ENCODE measurements at places on chromosomes 11 and 22. TPM values are rescaled to one million over a fixed set of nuclear protein-coding genes. Genes with fewer than 3 reads are reported as not detected.

The RASL10A gene
- 3.8 TPM for polyA plus RNA-seq

The FBLN1 gene
- 36.4 TPM for polyA plus RNA-seq

The GRAMD1B gene
- 16.1 TPM for polyA plus RNA-seq

The PPP6R3 gene
- 35.3 TPM for polyA plus RNA-seq

The OSBPL5 gene
- 10.4 TPM for polyA plus RNA-seq

The HEPN1 gene
- polyA plus RNA-seq = not detected

The C22orf42 gene
- not detected for polyA plus RNA-seq

The VSTM5 gene
- polyA plus RNA-seq = not detected

The DNAJB13 gene
- polyA plus RNA-seq = not detected

The ST14 gene
- polyA plus RNA-seq = 1.2 TPM

The FGF19 gene
- not detected for polyA plus RNA-seq

The C11orf86 gene
- polyA plus RNA-seq = not detected

The CDON gene
- polyA plus RNA-seq = 1.4 TPM

The PSMA1 gene
- polyA plus RNA-seq = 131 TPM

The MN1 gene
- 3.4 TPM for polyA plus RNA-seq

The DCHS1 gene
- 6.7 TPM for polyA plus RNA-seq

The FXYD6 gene
- polyA plus RNA-seq = 65.2 TPM

The JAM3 gene
- 12.7 TPM for polyA plus RNA-seq

The TRPM5 gene
- not detected for polyA plus RNA-seq

The OR6T1 gene
- not detected for polyA plus RNA-seq

The RAG2 gene
- polyA plus RNA-seq = not detected

The LIF gene
- polyA plus RNA-seq = 0.51 TPM

The RAB3IL1 gene
- polyA plus RNA-seq = 8.2 TPM

The RPL3 gene
- polyA plus RNA-seq = 1,621 TPM

The NELL1 gene
- not detected for polyA plus RNA-seq

The VWCE gene
- 0.42 TPM for polyA plus RNA-seq

The C11orf21 gene
- 73.4 TPM for polyA plus RNA-seq

The SCARF2 gene
- 2.5 TPM for polyA plus RNA-seq

The A4GALT gene
- polyA plus RNA-seq = 95.0 TPM

The OR8G5 gene
- not detected for polyA plus RNA-seq

The ROBO4 gene
- 39.1 TPM for polyA plus RNA-seq

The LGR4 gene
- 6.0 TPM for polyA plus RNA-seq

The RIC3 gene
- polyA plus RNA-seq = 4.7 TPM

The CRYBA4 gene
- not detected for polyA plus RNA-seq

The F2 gene
- polyA plus RNA-seq = 0.15 TPM

The EIF4ENIF1 gene
- polyA plus RNA-seq = 9.0 TPM

The C11orf65 gene
- 0.16 TPM for polyA plus RNA-seq

The CEP126 gene
- polyA plus RNA-seq = 2.5 TPM

The HBE1 gene
- not detected for polyA plus RNA-seq

The CCDC87 gene
- polyA plus RNA-seq = 0.22 TPM

The PRG3 gene
- polyA plus RNA-seq = not detected

The HBG2 gene
- 0.12 TPM for polyA plus RNA-seq

The OR2AG1 gene
- polyA plus RNA-seq = not detected

The UPK3A gene
- polyA plus RNA-seq = 0.48 TPM

All from heart right ventricle (tissue), 16 donors.